Lung (tissue), 17 donors: ENCODE measurements at places on chromosomes 5 and 9. TPM values are rescaled to one million over a fixed set of nuclear protein-coding genes. Genes with fewer than 3 reads are reported as not detected.

Gene GRIN3A
- total RNA-seq, result 0.06 TPM

DNA sequence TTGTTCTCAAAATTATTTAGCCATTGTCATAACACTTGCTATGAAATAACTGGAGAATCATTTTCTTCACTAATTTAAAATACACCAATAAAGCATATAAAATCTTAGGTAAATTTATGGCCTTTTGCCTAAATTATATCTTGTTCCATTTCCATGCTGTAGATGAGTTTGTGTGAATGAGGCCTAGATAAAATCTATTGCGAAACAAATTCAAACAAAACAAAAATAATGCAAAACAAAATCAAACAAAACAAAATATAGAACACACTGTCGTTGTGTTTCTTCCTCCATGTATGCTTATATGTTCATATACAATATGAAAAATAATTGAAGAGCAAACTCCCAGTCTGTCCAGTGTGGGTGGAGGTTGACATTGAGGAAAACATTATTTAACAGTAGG, 1020.7 kb downstream of the PTPRD start:
- DNase-seq, result no peak
- H3K27ac ChIP-seq, result no peak overlapping the region
- H3K36me3 ChIP-seq, result no peaks in the 10 kb centered on the region
- H3K4me3 ChIP-seq, result no peak overlapping the region
- no peaks in the 10 kb centered on the region for H3K4me1 ChIP-seq

GRCh38 chr5:170867825-170868224, 6.0 kb downstream of the RANBP17 start:
- H3K4me3 ChIP-seq, result no peak overlapping the region
- H3K36me3 ChIP-seq, result no peaks in the 10 kb centered on the region
- no peaks in the 10 kb centered on the region for H3K27me3 ChIP-seq
- no peak overlapping the region for H3K27ac ChIP-seq

GRCh38 chr5:103232393-103232999, 26.1 kb upstream of the MACIR start:
- no peaks in the 10 kb centered on the region for H3K36me3 ChIP-seq
- H3K27ac ChIP-seq, result no peak overlapping the region
- peak; percentile 47 for DNase-seq
- no peaks in the 10 kb centered on the region for H3K27me3 ChIP-seq

- no peaks in the 10 kb centered on the region for H3K4me1 ChIP-seq
- H3K4me3 ChIP-seq, result no peak overlapping the region
- no peak for DNase-seq
- H3K27me3 ChIP-seq, result no peaks in the 10 kb centered on the region
- peaks cover under 1% of the 10 kb centered on the region for H3K36me3 ChIP-seq
Observed at GRCh38 chr5:34030048-34030447, 13.0 kb downstream of the C1QTNF3 start.

DNA sequence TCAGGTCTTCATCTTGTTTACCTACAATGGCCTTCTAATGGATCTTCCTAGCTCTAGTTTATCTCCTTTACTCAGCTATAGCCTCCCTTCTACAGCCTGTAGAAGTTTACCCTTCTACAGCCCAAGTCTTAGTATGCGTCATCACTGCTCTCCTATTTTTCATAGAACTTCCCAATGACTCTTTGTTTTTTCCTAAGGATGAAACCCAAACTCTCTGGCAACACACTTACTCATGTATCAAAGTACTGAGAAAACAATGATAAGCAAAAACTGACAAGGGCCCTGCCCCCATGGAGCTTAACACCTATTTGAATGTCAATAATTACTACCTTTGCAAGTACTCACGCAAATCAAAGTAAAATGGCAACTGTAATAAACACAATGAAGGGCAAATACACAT, 33.7 kb downstream of the LEAP2 start:
- DNase-seq, result no peak
- H3K4me1 ChIP-seq, result peaks cover 3% of the 10 kb centered on the region
- H3K27ac ChIP-seq, result no peak overlapping the region
- H3K27me3 ChIP-seq, result no peaks in the 10 kb centered on the region
- peaks cover 17% of the 10 kb centered on the region for H3K36me3 ChIP-seq

Gene CDC20B
- total RNA-seq, result 1.4 TPM

DNA sequence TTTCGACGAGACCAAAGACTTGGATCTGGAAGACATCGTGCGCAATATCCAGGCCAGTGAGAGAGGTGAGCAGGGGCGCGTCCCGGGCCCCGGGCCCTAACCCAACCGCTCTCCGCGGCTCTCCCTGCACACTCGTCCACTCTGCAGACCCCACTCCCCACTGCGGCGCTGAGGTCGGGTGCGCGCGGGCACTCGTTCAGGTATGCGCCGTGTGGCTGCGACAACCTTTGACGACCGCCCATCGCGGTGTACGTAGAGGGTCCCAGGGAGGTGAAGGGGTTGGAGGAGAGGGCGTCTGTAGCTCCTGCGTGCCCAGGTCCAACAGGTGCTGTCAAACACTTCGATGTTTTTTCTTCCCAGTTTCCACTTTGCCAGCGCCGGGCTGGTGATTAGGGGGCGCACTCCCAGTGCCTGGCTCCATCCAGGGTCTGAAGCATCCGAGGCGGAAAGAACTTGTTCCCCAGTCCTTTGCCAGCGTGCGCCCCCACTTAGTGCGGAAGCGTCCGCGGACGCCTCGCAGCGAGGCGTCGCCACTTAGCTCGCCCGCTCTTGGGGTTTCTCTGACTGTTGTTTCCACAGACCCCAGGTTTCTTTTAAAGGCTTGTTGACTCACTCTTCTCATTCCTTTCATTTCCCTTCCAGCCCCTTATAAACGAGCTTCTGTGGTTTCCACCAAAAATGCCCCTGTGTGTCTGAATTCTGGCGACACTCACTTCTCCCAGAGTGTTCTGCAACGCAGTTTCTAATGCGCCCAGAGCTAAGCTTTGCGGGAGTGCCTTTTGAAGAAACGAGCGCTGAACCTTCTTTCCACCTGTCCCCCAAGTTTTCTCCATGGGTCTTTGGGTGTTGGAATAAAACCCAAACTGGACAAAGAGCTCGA, 1.6 kb downstream of the NPR3 start:
- peak overlapping the region; percentile 62 for H3K4me3 ChIP-seq
- DNase-seq, result peak; percentile 36
- no peaks in the 10 kb centered on the region for H3K27me3 ChIP-seq

GRCh38 chr9:132018957-132019405, 60.7 kb downstream of the MED27 start:
- H3K4me3 ChIP-seq, result no peak overlapping the region
- DNase-seq, result no peak
- no peaks in the 10 kb centered on the region for H3K27me3 ChIP-seq
- H3K27ac ChIP-seq, result no peak overlapping the region

- H3K27me3 ChIP-seq, result no peaks in the 10 kb centered on the region
- no peak overlapping the region for H3K4me3 ChIP-seq
- no peak for DNase-seq
- peaks cover 11% of the 10 kb centered on the region for H3K4me1 ChIP-seq
- H3K36me3 ChIP-seq, result no peaks in the 10 kb centered on the region
Observed at GRCh38 chr5:17213938-17214337, 3.5 kb upstream of the BASP1 start.

GRCh38 chr5:151005187-151005949, 15.0 kb upstream of the GPX3 start:
- H3K4me3 ChIP-seq, result no peak overlapping the region
- no peak for DNase-seq
- H3K4me1 ChIP-seq, result peaks cover 8% of the 10 kb centered on the region
- peak overlapping the region; percentile 91 for H3K27ac ChIP-seq

Gene PCDHB11
- 2.2 TPM for total RNA-seq

- no peak overlapping the region for H3K4me3 ChIP-seq
- no peaks in the 10 kb centered on the region for H3K4me1 ChIP-seq
- DNase-seq, result no peak
Observed at GRCh38 chr9:85987236-85987635, 46.3 kb downstream of the NAA35 start.

DNA sequence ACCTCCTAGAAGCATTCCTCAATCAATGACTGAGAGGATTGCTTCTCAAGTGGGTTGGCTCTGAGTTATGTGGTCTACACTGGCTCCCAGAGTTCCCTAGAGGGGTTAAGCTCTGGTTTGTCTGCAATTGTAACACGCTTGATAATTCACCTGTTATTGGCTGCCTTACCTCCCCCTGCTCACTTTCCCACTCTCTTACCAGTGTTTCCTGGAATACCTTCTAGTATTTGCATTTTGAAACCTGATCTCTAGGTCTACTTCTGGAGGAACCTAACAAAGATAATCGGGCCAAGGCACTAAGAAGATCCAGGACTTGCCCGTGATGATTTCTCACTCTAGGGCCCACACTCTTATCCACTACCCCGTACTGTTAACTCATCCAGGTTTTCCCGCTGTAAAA, 110.1 kb upstream of the MAP3K1 start:
- no peak overlapping the region for H3K4me3 ChIP-seq
- H3K27me3 ChIP-seq, result no peaks in the 10 kb centered on the region
- H3K36me3 ChIP-seq, result no peaks in the 10 kb centered on the region
- no peaks in the 10 kb centered on the region for H3K4me1 ChIP-seq
- H3K27ac ChIP-seq, result no peak overlapping the region
- DNase-seq, result no peak

- DNase-seq, result no peak
- peaks cover 5% of the 10 kb centered on the region for H3K27me3 ChIP-seq
- no peaks in the 10 kb centered on the region for H3K36me3 ChIP-seq
- H3K4me3 ChIP-seq, result no peak overlapping the region
Observed at GRCh38 chr5:10858307-10858706, 97.3 kb upstream of the DAP start.

Gene COL5A1
- total RNA-seq, result 96.6 TPM

DNA sequence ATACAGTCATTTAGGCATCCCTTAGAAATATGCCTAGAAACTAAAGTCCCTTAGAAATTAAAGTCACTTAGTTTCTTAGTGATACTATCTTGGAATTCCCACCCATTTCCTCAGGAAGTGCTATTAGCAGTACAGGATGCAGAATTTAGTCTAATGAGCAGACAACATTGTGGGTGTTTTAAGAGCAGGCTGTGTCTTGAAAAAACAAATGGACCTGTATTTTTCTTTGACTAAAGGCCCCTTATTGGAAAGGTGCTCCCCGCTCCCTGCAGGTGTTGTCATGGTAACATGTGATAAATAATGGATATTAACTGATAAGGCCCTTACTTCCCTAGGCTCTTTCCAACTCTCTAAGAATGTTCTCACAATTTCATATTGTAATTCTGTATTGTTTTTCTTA, 38.8 kb upstream of the STARD4 start:
- H3K36me3 ChIP-seq, result no peaks in the 10 kb centered on the region
- no peak for DNase-seq
- H3K27ac ChIP-seq, result no peak overlapping the region

Gene SPOUT1
- 26.1 TPM for total RNA-seq
